ENCODE measurements at places on chromosomes 16 and 17.

GRCh38 chr17:59167571-59168001 is 12.0 kb downstream of the PRR11 start:
- no peak for DNase-seq

DNA sequence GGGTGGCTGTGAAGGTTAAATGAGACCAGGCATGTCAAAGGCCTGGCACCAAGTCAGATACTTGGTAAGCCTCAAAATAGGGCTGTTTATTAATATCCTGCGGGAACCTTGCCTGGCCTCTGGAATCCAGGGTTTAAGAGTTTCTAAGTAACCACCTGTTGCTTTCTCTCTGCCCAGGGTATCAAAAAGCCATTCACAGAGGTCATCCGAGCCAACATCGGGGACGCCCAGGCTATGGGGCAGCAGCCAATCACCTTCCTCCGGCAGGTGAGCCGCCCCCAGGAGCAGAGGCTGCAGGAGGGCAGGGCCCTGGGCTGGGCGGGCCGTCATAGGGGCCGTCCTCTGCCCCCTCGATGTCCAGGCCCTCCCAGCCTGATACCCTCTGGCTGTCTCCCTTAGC is 13.3 kb downstream of the GPT2 start:
- DNase-seq = no peak

DNA sequence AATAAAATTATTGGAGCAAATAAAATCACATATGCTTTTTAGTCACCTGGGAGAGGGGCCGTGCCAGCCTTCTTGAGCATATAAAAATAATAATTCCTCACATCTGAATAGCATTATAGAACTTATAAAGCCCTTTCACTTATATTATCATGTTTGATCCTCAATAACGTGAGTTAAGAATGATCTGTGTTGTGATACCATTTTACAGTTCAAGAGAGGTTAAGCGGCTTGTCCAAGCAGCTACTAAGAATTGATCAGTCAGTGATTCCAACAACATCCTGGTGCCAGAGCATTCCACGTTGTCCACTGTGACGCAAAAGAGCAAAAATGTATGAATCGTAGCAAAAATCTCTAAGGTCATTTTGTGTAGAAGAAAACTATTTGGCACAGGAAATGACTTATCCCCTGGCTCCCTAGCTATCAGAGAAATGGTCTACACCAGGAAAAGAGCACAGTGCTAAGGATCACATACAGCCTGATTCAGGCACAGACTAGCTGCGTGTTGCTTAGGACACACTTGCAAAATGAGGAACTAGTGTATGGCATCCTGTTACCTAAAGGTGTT is 33.0 kb downstream of the ANKFN1 start:
- DNase-seq = no peak

DNA sequence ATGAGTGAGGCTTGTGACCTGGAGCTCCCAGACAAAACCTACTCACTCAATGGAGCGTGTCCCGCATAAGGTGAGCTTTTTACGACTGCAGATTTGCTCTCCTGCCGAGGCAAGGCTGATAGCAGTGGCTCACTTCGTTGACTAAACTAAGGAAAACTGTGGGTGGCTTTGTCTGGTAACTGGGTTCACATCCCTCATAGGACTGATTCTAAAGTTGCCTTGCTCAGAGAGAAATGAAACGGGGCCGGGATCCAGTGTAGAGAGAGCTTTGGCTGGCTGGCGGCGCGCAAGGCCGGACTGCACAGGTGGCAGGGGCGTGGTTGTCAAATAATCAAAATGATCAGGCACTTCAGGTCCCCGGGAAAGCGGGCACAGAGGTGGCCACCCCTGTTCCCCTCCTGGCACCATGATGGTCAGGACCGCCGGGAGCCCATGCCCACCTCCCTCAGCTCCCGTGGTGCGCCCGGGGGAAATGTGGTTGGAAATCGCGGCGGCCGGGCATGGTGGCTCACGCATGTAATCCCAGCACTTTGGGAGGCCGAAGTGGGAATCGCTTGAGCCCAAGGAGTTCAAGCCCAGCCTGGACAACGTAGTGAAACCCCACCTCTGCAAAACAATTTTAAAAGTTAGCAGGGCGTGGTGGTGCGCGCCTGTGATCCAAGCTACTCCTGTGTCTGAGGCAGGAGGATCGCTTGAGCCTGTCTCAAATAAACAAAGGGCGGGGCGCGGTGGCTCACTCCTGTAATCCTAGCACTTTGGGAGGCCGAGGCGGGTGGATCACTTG is 26.6 kb upstream of the OR1F1 start:
- no peak for DNase-seq

- peak; percentile 53 for DNase-seq
Observed at GRCh38 chr17:66540131-66540781, 237.8 kb downstream of the PRKCA start.

DNA sequence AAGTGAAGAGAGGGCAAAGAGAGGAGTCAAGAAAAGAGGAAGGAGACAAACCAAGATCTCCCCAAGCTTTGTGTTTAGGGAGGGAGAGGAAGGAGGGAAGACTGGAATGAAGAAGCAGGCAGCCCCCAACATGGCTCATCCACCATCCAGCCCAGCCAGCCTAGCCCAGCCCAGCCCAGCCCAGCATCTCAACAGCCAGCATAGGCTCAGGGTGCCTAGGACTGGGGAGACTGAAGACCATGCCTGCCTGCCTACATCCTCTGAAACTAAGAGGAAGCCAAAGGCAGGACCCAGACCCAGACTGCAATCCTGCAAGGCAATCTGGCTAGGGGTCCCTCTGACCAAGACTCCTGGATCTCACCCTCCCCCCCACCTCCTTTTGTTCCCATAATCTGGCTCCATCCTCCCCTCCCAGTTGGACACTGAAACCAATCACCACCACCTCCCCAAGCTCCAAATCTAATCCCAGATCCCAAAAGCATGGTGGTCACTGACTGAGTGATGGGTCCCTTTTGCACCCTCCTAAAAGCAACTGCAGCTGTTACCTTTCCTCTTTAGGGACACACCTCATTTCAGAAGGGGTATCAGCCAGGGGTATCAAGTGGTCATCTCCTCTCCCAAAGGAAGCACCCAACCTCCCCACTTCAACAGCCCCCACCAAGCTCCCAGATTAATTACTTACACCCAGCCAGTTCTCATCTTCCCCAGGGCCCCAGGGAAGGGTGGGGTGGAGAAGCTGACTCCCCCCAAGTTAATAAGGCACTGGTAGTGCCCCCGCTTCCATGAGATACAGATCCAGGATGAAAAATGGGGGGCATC is 1.2 kb downstream of the HDAC5 start:
- DNase-seq = no peak

DNA sequence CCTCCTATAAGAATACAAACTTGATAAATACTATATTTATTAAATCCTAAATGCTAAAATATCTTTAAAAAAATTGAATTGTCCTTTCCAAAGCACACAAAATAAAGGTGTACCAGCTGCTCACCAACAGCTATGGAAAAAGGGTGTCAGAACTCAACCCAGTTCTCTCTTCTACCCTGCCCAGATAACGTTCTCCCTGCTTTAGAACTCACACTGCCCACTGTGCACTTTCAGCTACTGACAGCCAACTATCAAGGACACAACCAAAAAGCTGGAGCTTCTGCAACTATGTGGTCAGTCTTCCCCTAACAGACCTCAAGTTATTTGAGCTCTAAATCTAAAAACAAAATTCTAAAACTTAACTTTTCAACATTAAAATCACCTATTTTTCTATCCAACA is 13.7 kb downstream of the AP1G1 start:
- no peak for DNase-seq

DNA sequence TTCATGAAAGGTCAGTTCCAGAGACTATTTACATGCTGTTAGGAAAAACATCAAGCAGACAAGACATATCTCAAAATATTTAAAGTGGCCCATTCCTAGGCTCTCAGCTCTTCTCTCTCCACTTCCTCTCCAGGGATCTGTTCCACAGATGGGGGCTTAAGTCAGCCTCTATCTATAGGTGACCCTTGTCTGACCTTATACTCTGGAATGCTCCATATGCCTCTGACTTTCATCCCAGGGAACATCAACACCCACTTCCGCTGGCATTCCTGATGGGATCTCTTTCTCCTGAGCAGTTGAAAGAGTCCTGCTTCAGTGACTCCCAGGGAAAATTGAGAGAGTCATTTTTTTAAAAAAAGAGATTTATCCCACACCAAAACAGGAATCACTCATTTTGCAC is 11.5 kb upstream of the WIPI1 start:
- no peak for DNase-seq

- no peak for DNase-seq
Observed at GRCh38 chr16:1466968-1467521, 7.8 kb downstream of the CLCN7 start.

DNA sequence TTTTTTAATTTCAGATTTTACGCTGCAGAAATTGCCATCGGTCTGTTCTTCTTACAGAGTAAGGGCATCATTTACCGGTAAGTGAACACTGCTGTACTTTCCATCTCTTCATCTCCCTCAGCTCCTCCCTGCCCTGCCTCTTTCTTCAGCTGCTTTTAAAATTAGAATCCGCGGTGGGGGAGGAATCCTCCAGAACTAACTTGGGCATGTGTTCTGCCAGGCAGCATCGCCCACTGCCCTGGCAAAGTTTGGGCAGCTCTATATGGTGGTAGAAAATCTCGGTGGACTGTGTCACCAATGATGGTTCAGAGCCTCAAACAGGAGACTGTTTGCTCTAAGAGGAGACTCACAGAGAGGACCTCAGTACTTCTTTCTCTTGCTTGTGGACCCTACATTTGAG is 81.6 kb upstream of the CACNG3 start:
- DNase-seq = no peak

- DNase-seq = no peak
Observed at GRCh38 chr17:57488856-57489255, 232.5 kb downstream of the MSI2 start.

DNA sequence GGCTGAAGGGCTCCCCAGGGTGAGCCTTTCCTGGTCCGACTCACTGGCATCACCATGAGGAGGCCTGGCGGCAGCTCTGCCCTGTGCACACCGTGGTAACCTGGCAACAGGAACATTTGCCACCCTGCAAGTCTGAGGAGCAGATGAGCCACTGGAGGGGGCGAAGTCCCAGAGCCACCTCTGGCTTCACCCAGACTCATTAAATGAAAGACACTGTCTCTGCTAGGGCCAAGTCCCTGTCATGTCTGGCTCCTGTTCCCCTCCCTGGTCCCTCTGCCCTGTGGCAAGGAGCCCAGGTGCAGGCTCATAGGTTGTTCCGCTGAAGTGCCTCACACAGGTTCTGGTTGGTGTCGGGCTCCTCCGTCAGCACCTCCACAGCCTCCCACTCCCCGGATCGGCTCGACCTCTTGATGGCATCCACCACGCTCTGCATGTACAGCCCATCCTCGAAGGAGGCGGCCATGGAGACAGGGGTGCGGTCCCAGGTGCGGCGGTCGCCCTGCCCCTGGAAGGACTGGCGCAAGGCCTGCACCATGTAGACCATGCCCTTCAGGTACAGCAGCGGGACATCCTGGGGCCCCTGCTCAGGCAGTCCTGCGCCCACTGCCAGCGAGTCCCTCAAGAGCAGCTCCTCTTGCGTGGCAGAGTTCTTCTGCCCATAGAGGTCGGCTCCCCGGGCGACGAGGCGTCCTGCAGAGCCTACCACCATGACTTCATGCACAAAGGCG is 8.4 kb downstream of the C16orf86 start:
- DNase-seq = no peak

GRCh38 chr17:37138571-37139120 is 189.9 kb downstream of the AATF start:
- no peak for DNase-seq

DNA sequence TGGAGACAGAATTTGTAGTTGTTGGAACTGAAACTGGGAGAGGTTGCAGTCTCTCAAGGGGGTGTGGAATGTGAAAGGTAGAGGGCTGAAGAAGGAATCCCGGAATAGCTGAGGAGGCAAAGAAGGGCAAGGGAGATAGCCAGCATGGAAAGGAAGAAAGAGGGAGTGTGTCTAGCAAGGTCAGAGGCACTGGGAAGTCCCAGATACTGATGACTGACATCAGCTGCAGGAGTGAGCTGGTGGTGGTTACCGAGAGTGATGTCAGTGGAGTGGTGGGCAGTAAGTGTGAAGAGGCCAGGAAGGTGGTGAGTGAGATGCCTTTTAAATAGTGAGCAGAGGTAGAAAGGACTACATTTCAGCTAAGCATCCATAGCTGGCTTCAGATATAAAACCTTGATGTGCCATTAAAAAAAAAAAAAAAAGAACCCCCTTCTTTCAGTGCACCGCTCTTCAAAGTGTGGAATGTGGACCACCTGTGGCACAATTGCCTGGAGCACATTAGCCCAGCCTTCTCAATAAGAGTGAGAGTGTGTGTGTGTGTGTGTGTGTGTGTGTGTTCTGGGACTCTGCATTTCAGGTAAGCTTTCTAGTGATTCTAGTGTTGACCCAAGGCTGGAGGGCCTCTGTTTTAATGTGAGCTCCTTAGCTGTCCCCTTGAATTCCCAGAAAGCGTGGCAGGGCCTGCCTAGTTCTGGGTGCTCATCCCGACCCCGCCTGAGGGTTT is 8.5 kb downstream of the PRMT7 start:
- DNase-seq = no peak

GRCh38 chr17:56833057-56833808 is 487 bp downstream of the C17orf67 start:
- DNase-seq = peak; percentile 24

GRCh38 chr17:60170835-60171752 is 21.3 kb downstream of the CA4 start:
- no peak for DNase-seq

DNA sequence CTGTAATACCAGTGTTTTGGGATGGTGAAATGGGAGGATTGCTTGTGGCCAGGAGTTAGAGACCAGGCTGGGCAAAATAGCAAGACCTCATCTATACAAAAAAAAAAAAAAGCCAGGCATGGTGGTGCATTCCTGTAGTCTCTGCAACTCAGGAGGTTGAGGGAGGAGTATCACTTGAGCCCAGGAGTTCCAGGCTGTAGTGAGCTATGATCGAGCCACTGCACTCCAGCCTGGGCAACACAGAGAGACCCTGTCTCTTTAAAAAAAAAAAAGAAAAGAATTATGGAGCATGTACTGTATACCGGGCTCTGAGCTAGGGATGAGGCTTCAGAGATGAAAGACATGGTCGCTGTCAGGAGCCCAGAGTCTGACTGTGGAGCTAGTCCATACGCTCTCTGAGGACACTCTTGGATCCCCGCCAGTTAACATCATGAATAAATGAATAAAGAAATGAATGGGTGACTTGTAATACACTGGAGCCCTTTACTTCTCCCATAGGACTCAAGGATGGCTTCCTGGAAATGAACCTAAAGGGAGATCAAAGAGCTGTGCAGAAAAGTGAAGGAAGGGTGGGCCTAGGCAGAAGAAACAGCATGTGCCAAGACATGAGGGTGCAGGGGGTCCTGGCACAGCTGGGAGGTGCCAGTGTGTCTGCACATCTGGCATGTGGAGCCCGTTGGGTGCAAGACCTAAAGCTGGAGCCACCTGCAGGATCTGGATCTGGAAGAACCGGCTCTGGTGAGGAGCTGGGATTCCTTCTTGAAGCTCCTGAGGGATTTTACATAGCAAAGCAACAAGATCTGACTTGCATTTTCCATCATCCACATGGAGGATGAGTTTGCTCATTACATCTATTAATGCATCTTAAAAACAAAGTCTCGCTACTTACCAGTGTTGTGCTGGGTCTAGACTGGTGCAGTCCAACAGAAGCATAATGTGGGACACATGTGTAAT is 120.4 kb downstream of the IRX3 start:
- DNase-seq = no peak

- no peak for DNase-seq
Observed at GRCh38 chr16:68954911-68955635, 111.7 kb downstream of the TANGO6 start.

- DNase-seq = no peak
Observed at GRCh38 chr16:28569021-28569420, 15.3 kb downstream of the SGF29 start.

Data from renal pelvis (tissue), 12 donors.